ENCODE measurements at places on chromosomes 7 and 10.
A peak's percentile ranks its signal among the peaks of the same experiment; 100 is the strongest.

DNA sequence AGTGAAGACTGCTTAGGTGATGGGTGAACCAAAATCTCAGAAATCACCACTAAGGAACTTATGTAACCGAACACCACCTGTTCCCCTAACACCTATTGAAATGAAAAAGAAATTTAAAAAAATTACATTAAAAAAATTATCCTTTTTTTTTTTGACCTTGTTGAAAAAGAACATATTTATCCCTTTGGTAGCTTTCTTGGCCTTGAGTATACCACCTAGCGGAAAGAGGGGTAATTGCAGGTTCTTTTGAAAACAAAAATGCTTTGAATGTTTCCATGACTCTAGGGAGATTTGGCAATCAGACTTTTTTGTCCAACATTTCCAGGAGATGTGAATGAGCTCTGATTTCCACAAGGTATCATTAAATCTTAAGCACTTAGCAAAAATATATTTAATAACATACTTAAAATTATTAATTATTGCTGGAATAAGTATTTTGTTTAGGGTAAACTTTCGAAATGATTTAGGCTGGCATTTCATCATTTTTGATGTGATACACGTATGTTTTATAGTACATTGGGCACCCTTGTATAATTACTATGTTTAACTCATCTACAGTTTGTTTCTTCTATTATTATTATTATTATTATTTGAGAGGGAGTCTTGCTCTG lies 47.0 kb upstream of the ELMO1 start:
- no peak for DNase-seq

GRCh38 chr10:116654816-116655215 lies 34.1 kb downstream of the PNLIPRP2 start:
- DNase-seq: no peak

- no peak for DNase-seq
These were observed 150.2 kb downstream of the VPS50 start for GRCh38 chr7:93382362-93382761.

- DNase-seq: no peak
These were observed 6.2 kb downstream of the FAM180A start for GRCh38 chr7:135742371-135742770.

DNA sequence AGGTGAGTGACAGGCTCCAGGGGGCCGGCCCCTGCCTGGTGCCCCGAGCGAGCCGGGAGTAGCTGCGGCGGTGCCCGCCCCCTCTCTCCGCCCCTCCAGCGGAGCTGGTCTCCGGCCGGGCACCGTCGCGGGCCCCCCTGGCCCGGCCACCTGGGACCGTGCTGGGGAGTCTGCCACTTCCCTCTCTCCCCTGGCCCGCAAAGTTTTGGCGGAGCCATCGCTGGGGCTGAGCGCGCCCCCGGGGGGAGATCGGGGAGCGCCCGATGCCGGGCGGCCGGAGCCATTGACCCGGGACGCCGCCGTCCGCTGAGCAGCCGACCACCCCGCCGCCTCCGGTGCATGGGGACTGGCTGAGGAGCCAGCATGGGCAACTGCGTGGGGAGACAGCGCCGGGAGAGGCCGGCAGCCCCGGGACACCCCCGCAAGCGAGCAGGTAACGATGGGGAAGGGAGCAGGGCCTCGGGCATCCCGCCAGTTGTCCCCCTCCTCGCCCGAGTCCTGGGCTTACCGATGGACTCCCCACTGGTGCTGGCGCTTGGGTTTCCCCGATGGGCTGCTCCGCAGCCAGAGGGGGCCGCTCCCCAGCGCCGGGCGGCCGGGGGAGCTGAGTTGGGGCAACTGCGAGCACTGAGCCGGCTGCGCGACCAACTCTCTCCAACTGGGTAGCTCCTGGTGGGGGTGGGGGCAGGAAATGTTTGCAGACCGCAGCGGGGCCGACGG lies at the start of gene UBTD1:
Gene UBTD1 (plus strand): TSS at position 84 of the 720 bp plus-strand sequence. CDS start 280 bp downstream, at position 364.
- peak; percentile 42 for DNase-seq

- no peak for DNase-seq
These were observed 128.6 kb upstream of the BMPER start for GRCh38 chr7:33776788-33777187.

- DNase-seq: no peak
These were observed 8.4 kb upstream of the TMEM120A start for GRCh38 chr7:76002822-76003221.

GRCh38 chr7:144019457-144019856 lies 19.3 kb downstream of the OR6B1 start:
- DNase-seq: no peak

DNA sequence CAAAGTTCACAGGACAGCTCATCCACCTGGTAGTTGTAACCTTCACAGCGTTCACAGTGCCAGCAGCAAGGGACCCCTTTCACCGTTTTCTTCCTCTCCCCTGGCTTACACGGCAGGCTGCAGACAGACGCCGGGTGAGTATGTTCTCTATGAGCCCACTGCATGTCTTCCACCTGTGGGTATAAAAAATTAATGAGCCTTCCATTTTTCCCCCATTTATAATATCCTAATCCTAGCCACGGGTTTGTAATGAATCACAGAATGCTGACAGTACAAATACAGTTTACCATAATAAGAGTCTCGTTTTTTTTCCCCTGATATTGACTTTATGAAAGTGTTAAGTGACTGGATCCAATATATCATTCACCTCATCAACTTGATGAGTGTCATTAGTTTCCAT lies 719.0 kb downstream of the GRM8 start:
- DNase-seq: no peak

Data from activated CD4-positive, alpha-beta T cell treated with anti-CD3 and anti-CD28 coated beads, Interleukin-2, amount 50 U/mL, for 48 hours (primary cell).